Uterine smooth muscle cell (primary cell): ENCODE measurements at places on chromosomes 4 and X. TPM values are rescaled to one million over a fixed set of nuclear protein-coding genes. Genes with fewer than 3 reads are reported as not detected.

The SPINK2 gene
- not detected in 2 replicates for total RNA-seq

The AMOT gene
- total RNA-seq, result 3.9 and 6.1 TPM in 2 replicates

The TLR1 gene
- total RNA-seq, result 2.1 and 2.5 TPM in 2 replicates

The KLHL13 gene
- 6.0 and 8.5 TPM in 2 replicates for total RNA-seq
